ENCODE measurements at places on chromosomes 6 and 20.
A peak's percentile ranks its signal among the peaks of the same experiment; 100 is the strongest.

- DNase-seq = no peak
Observed at GRCh38 chr20:58084966-58085365, 143.5 kb downstream of the ANKRD60 start.

DNA sequence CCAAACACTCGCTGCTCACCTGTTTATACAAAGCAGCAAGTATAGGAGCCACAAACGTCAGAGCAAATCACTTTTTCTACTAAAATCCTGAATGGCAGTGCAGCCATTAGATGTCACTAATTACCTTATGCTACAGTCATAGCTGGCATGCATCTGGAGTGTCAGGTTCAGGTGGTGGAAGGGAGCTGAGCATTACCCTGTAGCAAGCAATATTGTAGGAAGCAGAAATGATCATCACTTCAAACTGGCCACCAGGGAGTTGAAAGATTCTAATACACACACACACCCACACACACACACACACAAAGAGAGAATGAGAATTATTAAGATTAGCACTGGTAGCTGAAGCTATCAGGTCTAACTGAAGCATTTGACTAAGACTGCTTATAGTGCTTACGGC, 75.8 kb downstream of the EFHC1 start:
- no peak for DNase-seq

DNA sequence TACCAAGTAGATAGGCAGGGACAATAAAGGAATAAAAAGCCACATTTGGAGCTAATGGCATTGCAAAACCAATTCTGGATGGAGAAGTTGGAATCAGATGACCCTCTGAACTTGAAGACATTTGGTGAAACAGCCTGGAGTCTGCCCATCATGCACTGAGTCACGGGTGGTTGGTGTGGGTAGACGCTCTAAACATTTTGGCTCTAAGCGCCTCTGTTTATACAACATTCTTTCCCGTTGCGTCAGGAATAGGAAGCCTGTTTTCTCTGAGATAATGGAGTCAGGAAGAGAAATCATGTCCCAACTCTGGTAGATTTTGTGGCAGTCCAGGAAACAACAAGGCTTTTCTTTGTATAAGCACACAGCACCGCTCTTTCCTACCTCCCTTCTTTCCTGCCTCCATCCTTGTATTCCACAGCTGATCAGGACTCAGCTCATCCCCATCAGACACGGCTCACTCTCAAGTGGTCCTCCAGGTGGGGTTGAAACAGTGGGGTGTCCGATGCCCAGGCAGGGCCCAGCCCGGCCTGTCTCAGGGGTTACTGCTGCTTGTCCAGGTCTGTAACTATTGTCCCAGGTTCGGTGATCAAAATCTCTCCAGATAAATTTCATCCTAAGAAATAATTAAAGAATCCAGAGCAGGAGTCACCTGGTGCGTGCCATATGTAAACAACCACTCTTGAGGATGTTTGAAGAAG, 12.1 kb upstream of the RAMACL start:
- DNase-seq = peak; percentile 94

DNA sequence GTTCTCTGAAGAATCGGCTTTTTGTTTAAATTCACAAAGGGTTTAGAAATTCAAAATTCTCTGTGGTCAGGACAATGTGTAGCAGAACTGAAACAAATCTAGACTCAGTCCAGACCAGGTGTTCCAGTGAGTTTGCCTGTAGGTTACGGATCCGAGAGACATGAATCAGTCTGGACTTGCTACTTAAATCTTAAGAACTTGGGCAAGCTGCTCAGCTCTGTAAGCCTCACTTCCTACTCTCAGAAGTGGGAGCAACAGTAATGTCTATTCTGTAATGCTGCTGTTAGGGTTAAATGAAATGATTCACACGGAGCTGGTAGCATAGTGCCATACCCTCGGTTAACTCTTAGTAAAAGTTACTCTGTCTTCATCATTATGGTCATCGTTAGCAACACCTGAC, 37.7 kb downstream of the HECA start:
- DNase-seq = no peak

GRCh38 chr6:137968901-137969300, 101.8 kb downstream of the TNFAIP3 start:
- no peak for DNase-seq

- no peak for DNase-seq
Observed at GRCh38 chr20:699811-700338, 24.3 kb upstream of the SCRT2 start.

DNA sequence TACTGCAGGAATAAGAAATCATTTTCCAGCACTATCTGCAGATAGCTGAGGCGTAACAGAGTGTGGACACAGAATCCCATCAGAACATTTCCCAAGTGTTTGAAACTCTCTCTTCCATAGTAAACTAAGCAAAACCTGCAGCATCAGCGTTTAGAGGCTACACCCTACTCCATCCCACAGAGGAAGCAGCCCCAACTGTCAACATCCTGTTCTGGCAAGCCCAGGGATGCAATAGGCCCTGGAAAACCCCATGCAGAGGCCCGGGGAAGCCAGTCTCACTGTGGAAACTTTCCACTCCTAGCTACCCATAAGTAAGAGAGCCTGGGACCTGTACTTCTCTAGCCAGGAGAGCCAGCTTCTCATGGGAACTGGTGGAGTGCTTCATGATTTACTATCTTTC, 129.4 kb downstream of the LY86 start:
- no peak for DNase-seq

- peak; percentile 54 for DNase-seq
Observed at GRCh38 chr20:49675368-49676151, 38.1 kb downstream of the B4GALT5 start.

DNA sequence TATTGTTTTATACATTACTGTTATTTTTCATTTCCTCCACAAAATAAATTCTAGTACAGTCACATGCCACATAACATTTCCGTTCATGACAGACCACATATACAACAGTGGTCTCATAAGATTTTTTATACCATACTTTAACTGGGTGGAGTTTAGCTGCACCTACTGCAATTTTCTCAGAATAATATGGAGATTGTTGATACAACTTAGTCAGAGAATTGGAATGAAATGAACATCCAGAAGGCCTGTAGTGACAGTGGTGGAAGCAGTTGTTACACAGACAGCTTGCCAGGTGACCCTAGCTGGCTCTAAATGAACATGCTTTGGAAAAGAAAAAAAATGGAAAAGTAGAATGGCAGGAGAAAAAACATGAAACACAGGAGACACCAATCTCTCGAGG, 183.2 kb upstream of the TCF21 start:
- DNase-seq = peak; percentile 82

GRCh38 chr6:60867548-60867947, 1418.5 kb downstream of the KHDRBS2 start:
- DNase-seq = no peak

- DNase-seq = no peak
Observed at GRCh38 chr6:118134206-118134605, 227.1 kb downstream of the SLC35F1 start.

- peak; percentile 60 for DNase-seq
Observed at GRCh38 chr6:21371676-21372171, 221.8 kb upstream of the SOX4 start.

- no peak for DNase-seq
Observed at GRCh38 chr6:156630613-156631302, 146.4 kb upstream of the ARID1B start.

DNA sequence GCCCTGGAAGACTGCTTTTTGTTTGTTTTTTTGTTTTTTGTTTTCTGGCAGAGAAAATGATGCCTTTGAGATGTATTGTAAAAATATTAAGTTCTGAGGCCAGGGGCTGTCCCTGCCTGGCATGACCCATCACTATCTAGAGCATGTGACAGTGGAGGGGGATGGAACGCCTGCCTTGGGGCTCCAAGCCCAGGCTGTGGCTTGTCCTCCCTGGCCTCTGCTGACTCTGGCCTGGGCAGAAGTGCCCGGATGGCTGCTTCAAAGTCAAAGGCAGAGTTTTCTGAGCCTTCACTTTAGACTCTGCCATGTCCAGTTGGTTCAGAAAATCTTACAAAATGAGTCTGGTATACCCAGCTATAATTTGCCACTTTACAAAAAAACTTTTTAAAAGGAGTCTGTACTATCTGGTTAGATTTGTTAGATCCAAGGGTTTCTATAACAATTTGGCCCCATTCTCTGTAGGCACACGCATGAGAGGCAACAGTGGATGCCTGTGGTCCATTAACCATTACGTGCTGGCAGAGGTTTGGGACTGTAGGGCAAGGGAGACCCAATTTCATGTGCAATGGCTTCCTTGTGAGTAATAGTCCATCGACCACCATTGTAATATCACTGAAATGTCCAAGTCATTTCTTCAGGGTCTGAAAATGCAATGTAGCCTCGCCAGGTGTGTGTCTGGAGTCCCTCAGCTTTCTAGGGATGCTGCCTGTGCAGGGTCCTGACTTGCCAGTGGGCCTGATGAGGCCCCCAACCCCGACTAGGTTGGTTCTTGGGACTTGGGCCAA, 8.3 kb downstream of the PPP1R3G start:
- no peak for DNase-seq

DNA sequence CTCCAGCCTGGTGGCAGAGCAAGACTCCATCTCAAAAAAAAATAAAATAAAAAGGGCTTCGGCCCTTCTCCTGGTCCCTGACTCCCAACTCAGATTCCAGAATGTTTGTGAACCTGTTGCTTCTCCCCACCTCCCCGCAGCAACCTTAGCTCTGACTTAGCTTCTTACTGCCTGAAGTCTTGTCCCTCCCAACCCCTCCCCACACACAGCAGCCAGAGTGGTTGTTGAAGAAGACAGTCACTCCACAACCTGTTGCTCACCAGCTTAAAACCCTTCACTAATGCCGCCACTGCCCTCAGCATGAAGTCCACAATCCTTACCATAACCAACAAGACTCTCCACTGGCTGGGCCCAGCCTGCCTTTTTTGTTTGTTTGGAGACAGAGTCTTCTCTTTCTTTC, 6.5 kb upstream of the PTPRT start:
- no peak for DNase-seq

- no peak for DNase-seq
Observed at GRCh38 chr20:14597206-14597715, 259.8 kb upstream of the FLRT3 start.

- no peak for DNase-seq
Observed at GRCh38 chr6:43680308-43681200, 7.0 kb downstream of the MRPS18A start.

DNA sequence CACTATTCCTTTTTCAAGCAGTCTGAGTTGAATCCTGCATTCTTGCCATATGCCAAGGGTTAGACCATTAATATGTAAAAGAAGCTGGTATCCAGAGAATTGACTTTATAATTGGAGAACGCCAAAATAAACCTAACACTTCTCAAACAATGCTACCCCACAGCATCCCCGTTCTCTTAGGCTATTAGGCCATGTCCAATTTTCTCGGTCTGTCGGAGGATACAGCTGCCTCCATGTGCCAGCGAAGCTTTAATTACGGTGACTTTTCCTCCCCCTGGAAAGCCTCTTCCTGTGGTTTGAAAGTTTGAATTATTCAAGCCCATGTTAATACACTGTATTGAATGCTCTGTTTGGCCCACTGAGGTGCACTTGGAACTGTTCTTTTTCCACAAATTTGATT, 60.5 kb downstream of the HS3ST5 start:
- no peak for DNase-seq

DNA sequence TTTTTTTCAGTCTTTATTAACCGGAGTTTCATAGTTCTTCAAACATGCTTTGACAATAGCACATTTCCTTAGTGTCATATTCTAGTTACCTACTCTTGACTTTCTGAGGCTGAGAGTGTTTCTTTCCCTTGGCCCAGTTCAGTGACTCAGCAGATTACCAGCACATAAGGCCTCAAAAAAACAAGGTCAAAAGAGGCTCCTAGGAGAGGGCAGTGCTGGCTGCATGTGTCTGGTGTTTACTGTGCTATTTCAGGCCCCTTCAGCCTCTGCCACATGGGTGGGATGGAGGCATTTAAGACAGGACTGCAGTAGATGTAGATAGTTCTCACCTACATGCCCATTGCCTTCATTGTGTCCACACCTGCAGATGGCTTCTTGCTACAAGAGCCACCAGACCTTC, 198.2 kb upstream of the SSTR4 start:
- peak; percentile 46 for DNase-seq

- no peak for DNase-seq
Observed at GRCh38 chr6:4607793-4608192, 168.4 kb upstream of the CDYL start.

DNA sequence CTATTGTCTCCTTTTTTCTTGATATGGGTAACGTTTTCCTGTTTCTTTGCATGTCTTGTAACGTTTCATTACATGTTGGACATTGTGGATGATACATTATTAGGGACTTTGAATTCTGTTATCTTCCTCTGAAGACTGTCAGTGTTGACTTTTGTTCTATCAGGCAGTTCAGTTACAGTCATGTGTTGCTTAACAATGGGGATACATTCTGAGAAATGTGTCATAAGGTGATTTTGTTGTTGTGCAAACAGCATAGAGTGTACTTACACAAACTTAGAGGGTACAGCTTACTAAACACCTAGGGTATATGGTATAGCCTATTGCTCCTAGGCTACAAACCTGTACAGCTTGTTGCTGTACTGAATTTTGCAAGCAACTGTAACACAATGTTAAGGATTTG, 64.7 kb downstream of the AK9 start:
- no peak for DNase-seq

- no peak for DNase-seq
Observed at GRCh38 chr6:21299216-21299615, 294.3 kb upstream of the SOX4 start.

DNA sequence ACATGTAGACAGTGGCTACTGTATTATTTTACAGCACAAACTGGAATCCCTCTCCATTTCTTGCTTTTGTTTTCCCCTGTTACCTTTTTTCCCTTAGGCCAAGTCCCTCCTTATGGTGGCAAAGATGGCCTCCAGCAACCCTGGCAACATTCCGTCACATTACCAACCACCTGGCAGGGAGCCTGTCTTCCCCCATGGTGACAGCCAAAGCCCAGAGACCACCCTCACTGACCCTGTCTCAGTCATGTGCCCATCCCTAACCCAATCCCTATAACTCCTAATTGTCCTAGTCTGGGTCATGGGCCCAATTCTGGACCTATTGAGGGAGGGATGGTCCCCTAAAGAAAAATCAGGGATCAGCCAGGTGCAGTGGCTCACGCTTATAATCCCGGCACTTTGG, 27.6 kb downstream of the PARD6B start:
- no peak for DNase-seq

- peak; percentile 55 for DNase-seq
Observed at GRCh38 chr20:19875376-19876221, 117.5 kb downstream of the RIN2 start.

GRCh38 chr6:146090474-146090873, 61.6 kb downstream of the GRM1 start:
- no peak for DNase-seq

DNA sequence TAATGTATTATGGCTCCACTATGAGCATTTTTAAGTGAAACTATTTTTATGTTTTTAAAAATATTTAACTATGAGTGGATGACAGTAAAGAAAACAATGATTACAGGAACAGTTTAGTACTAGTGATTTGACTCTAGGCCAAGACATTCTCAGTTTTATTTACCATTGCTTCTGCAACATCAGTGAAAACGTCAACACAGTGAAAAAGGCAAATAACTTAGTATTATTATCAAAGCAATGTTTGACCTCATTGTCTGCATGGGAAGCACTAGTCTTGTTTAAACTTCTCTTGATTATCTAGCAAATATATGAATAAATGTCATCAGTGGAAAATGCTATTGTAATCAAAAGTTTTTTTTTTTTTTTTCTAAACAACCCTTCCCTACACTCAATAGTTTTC, 165.0 kb downstream of the HTR1B start:
- DNase-seq = no peak
